Activated CD4-positive, alpha-beta T cell treated with anti-CD3 and anti-CD28 coated beads for 36 hours (primary cell): ENCODE measurements at places on chromosomes 7 and 10. TPM values are rescaled to one million over a fixed set of nuclear protein-coding genes. Genes with fewer than 3 reads are reported as not detected.

Gene CCDC146
- total RNA-seq, result 1.2 TPM

Gene C10orf90
- not detected for total RNA-seq

Gene EFCAB10
- not detected for total RNA-seq

Gene EGR2
- 53.9 TPM for total RNA-seq

Gene SFRP5
- not detected for total RNA-seq

Gene PTN
- not detected for total RNA-seq

DNA sequence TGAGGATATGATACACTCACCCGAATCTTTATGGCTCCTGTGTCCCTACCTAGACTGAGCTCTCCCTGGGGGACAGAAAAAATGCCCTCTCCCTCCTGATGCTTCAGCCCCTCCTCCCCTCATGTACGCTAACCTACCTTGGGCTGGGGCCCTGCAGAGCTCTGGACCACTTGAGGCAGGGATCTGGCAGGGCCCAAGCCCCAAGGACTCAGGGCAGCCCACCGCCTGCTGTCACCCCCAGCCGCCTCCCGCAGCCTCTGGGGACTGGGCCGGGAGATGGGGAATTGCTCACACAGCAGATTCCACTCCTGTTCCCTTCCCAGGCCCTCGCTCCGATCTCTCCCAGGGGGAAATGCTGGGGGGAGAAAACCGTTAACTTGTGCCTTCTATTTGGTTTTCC lies 32.9 kb upstream of the LBX1 start:
- no peak overlapping the region for H3K27ac ChIP-seq
- no peaks in the 10 kb centered on the region for H3K36me3 ChIP-seq
- H3K4me1 ChIP-seq, result no peaks in the 10 kb centered on the region
- no peak for DNase-seq

DNA sequence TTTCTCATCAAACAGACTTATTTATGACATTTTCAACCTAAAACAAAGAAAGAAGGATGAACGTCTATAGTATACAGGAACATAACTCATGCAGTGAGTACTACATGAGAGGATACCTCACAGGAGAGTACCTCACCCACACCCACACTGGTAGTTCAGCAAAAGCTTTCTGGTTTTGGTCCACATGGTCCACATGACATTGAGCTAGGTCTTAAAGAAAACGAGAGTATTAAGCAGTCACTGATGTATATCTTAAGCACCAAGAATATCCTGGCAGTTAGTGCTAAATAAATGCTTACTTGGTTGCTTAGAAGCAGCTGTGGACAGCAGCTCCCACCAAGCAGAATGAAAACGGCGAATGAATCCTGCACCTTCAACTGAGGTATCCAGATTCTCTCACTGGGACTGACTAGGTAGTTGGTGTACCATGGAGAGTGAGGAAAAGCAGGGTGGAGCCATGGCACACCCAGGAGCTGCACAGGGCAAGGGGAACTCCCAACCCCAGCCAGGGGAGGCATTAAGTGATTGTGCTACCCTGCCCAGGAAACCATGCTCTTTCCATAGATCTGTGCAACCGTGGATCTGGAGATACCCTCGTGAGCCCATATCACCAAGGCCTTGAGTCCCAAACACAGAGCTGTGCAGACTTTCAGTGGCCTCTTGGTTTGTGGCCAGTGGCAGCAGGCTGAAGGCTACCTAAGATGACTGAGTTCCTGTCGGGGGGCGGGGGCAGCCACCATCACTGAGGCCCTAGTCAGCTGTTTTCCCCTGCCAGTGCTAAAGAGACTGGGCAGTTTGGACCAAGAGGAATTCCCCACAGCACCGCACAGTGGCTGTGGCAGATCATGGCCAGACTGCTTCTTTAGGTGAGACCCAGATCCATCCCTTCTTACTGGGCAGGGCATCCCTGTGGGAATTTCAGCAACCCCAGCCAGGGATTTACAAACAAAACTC lies 143.4 kb downstream of the SGMS1 start:
- DNase-seq, result no peak
- H3K27ac ChIP-seq, result no peak overlapping the region
- H3K4me3 ChIP-seq, result no peak overlapping the region
- H3K4me1 ChIP-seq, result no peaks in the 10 kb centered on the region
- no peaks in the 10 kb centered on the region for H3K27me3 ChIP-seq

GRCh38 chr7:39691821-39692220 lies 68.4 kb downstream of the RALA start:
- peaks cover 40% of the 10 kb centered on the region for H3K36me3 ChIP-seq
- DNase-seq, result no peak
- peak overlapping the region; percentile 4 for H3K27ac ChIP-seq
- H3K4me3 ChIP-seq, result no peak overlapping the region
- no peaks in the 10 kb centered on the region for H3K27me3 ChIP-seq

GRCh38 chr10:112182784-112183328 lies 709 bp downstream of the GPAM start:
- peak overlapping the region; percentile 88 for H3K27ac ChIP-seq
- DNase-seq, result peak; percentile 11
- peak overlapping the region; percentile 88 for H3K4me3 ChIP-seq
- peaks cover 5% of the 10 kb centered on the region for H3K36me3 ChIP-seq

- peaks cover 15% of the 10 kb centered on the region for H3K27me3 ChIP-seq
- H3K36me3 ChIP-seq, result no peaks in the 10 kb centered on the region
- H3K27ac ChIP-seq, result no peak overlapping the region
- H3K4me3 ChIP-seq, result no peak overlapping the region
- no peak for DNase-seq
These were observed 21.8 kb downstream of the ELFN1 start for GRCh38 chr7:1691601-1692514.

- H3K36me3 ChIP-seq, result no peaks in the 10 kb centered on the region
- no peaks in the 10 kb centered on the region for H3K27me3 ChIP-seq
- H3K4me3 ChIP-seq, result no peak overlapping the region
- H3K4me1 ChIP-seq, result no peaks in the 10 kb centered on the region
- H3K27ac ChIP-seq, result no peak overlapping the region
- no peak for DNase-seq
These were observed 1167.6 kb downstream of the NXPH1 start for GRCh38 chr7:9600974-9601373.

- no peak overlapping the region for H3K4me3 ChIP-seq
- no peaks in the 10 kb centered on the region for H3K4me1 ChIP-seq
- DNase-seq, result no peak
- peaks cover 2% of the 10 kb centered on the region for H3K27me3 ChIP-seq
- no peak overlapping the region for H3K27ac ChIP-seq
- H3K36me3 ChIP-seq, result no peaks in the 10 kb centered on the region
These were observed 96.1 kb downstream of the EPDR1 start for GRCh38 chr7:38016567-38016966.

GRCh38 chr7:18570890-18571478 lies 75.4 kb downstream of the HDAC9 start:
- H3K36me3 ChIP-seq, result no peaks in the 10 kb centered on the region
- no peaks in the 10 kb centered on the region for H3K4me1 ChIP-seq
- no peak overlapping the region for H3K4me3 ChIP-seq
- H3K27ac ChIP-seq, result no peak overlapping the region
- DNase-seq, result no peak
